ENCODE measurements at places on chromosomes 7 and 10. TPM values are rescaled to one million over a fixed set of nuclear protein-coding genes. Genes with fewer than 3 reads are reported as not detected.

DNA sequence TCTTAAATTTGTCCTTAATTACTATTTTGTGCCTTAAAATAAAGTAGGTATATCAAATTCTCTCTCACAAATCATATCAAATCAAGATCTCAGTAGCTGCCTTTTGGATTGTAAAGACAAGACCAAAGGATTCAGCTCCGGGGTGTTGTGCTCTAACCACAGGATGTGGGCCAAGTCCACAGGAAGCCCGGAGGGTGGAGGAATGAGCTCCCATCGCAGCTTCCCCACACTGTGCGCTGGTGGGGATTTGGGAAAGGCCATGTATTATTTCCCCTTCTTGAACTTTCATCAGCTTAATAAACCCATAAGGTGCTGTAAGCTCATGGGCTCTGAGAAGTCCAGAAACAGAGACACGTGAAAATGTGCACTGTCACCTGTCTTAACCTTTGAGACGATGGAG is 241.6 kb upstream of the TCERG1L start:
- DNase-seq = no peak

DNA sequence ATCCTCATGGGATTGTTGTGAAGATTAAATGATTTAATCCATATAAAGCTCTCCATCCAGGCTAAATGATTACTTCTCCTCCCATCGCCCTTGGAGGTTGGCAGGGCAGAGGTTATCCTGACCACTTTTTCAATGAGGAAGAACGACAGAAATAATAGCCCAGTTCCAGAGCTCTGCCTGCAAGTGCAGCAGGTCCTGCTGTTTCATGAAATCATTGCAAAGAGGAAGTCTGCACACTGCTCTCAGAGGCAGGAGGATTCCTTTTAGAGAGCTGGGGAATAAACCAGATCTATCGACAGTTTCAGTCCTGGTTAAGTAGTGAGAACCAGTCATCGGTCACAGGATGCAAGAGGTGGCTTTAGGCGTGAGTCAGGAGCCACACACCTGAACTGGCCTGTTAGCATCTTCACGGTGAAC is 25.0 kb upstream of the CDH23 start:
- no peak for DNase-seq

DNA sequence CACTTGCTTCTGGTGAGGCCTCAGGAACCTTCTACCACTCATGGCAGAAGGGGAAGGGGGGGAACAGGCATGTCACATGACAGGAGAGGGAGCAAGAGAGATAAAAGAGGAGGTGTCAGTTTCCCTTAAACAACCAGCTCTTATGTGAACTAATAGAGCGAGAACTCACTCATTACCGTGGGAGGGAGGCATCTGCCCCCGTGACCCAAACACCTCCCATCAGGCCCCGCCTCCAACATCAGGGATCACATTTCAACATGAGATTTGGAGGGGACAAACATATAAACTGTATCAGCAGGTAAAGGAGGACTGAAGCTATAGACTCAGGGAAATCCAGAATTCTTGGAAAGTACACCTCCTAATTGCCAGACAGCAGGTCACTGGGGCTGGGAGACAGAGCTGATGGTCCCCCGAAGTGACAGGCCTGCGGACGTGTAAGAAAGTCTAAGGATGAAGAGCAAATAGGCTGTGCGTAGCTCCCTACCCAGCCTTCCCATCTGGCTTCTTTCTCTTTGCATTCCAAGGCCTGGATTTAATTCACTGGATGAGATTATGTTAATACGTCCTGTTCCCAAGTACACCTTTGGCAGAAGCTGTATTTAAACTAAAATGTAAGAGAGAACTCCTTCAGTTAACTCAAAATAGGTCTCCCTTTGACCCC is 186.7 kb upstream of the LYZL2 start:
- no peak for DNase-seq

GRCh38 chr10:93458821-93459257 is 23.3 kb downstream of the MYOF start:
- peak; percentile 98 for DNase-seq

DNA sequence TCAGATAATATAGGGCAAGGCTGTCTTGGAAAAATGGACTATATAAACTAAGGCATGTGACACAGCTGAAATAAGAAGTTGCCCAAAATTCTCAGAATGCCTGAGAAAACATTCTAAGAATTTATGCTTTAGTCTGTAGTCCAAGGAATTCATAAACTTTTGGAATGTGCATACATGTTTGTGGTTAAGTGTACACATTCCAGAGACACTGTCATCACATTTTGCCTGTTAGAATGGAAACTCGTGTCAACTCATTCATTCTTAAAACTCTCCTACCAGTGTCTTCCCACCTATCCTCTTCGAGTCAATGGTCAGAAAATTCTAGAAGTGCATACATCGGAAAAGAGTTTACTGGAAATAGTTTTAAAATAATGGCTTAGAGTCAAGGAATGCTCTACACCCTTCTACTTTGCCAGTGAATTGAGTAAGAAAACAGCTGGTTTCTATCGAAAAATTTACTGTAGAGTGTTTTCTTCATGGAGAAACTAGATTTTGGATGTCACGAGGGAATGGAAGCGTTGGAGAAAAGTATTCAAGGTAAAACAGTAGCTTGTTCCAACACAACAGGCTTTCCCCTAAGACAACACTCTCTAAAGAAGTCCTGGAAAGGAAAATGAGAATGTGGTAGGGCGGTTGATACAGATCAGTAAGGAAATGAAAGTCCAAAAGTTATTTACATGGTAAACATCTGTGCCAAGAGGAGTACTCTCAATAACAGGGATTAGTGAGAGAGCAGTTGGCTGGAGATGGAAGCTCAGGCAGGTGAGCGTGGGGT is 1177.6 kb upstream of the C7orf33 start:
- DNase-seq = no peak

GRCh38 chr7:102944241-102944640 is 31.4 kb downstream of the LRRC17 start:
- DNase-seq = no peak

GRCh38 chr7:121178869-121179497 is 149.8 kb upstream of the WNT16 start:
- DNase-seq = no peak

DNA sequence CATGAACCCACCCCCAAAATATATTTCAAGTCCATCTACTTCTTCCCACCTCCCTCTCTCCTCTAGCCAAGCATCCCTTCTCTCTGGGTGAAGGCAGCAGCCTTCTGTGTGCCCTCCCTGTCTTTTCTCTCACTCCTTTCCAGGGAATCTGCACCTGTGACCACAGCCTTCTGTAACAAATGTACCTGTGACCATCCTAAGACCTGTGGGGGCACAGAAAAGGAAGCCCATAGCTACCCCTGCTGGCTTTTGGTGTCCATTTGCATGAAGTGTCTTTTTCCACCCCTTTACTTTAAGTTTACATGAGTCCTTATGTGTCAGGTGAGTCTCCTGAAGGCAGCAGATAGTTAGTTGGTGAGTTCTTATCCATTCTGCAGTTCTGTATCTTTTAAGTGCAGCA is 2.0 kb upstream of the TBXAS1 start:
- DNase-seq = no peak

- no peak for DNase-seq
Observed at GRCh38 chr10:106757521-106757920, 407.0 kb downstream of the SORCS1 start.

- DNase-seq = no peak
Observed at GRCh38 chr7:14018751-14019150, 29.3 kb upstream of the ETV1 start.

DNA sequence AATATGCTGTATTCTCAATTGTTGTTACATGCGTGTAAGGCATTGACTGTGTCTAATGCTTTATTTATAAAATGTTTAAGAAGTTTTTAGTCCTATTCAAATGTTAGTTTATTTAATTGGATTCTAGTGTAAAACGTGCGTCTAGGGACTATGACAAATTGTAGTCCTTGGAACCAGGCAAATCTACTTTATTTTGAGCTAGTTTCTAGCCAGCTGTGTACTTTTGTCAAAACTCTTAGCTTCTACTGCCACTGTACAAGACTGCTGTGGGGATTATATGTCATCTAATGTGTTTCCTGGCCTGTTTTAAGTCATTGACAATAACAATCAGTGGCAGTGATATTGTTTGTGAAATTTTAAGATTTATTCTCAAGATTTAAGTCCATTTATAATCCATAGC is 220.5 kb upstream of the SEMA3D start:
- DNase-seq = no peak

- no peak for DNase-seq
Observed at GRCh38 chr7:79822620-79823240, 311.9 kb upstream of the GNAI1 start.

GRCh38 chr10:109880886-109881768 is 42.2 kb downstream of the XPNPEP1 start:
- DNase-seq = no peak

DNA sequence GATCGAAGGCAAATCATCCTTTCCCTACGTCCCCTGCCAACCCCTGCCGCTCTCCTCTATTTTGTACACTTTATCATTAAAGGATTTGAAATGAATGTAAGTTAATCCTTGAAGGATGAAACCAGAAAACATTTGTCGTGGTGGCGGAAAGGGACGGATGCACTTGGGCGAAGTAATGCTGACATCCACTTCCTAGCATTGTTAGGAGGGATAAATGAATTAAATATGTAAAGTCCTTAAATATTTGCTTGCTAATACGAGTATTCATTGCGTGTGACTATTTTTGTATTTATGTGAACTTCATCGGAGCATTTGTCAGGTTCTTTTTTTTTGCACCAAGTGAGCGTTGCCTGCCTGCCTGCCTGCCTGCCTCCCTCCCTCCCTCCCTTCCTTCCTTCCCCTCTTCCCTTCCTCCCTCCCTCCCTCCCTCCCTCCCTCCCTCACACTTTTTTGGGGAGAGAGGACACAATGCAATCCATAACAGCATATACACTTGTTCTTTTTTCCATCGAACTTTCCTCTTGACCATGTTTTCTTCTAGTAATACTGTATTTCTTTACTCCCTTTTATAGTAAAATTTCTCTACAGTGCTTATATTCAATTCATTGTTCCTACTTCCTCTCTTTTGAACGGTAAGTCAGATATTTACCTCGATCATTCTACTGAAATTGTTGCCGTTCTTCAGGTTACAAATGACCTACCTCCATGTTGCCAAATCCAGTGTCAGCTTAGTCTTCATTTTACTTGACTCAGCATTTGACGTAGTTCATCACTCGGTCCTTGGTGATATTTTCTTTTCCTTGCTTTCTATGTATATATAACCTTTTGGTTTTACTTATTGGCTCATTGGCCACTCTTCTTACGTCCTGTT is 831 bp downstream of the CCDC7 start:
- peak; percentile 29 for DNase-seq

DNA sequence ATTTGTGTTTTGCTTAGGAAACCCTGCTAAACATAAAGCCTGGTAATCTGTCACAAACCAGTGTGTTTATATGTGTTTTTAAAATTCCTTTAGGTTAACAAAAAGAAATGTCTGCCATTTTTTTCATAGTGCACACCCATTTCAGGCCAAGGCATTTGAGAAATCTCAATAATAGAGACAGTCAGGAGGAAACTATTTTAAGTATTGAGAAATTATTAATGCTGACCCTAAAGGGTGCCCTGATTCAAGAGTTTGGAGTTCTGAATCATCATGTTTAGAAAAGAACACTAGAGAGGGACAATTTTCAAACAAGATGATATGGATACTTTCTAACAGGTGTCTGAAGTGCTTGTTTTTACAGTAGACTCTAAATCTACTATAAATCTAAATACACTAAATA is 28.7 kb downstream of the MALRD1 start:
- DNase-seq = no peak

DNA sequence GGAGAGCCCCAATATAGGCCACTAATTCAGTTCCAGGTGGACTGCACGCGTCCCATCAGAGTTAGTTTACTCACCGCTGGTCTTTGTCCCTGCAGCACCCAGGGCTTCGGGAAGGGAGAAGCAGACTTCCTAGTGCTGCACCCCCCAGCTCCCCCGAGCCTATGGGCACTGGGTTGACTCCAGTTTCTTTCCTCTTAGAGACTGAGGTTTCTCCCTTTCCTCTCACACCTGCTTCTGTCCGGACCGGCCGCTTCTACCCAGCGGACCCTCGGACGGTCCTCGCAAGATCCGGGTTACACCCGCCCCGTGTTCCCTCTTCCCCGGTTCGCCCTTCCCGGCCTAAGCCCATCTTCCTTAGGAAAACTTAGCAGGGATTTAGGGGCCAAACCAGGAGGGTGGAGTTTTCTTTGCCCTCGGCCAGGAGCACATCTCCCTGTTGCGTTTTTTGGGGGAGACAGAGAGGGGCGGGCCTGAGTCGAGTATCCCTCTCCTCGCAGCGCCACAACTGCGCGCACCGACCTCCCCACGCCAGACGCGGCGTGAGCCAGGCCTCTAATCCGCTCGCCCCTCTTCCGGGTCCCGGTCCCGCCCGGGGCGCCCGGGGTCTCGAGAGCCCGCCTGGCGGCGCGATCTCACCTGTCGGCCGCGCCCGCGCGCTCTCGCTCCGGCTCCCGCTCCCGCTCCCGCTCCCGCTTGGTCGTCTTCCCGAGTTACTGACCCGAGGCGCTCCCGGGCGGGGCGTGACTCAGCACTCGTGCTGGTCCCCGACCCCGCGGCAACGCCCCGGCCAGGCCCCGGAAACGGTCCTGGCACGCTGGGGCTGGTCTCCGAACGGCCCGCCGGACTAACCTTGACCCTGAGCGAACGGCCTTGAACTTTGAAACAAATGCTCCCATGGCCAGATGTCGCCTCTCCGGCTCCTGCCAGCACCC is at the start of gene AIFM2:
TSS of gene AIFM2 (minus strand) at position 728 of the 932 bp plus-strand sequence. CDS start 8,741 bp downstream, outside the sequence.
- DNase-seq = peak; percentile 38

DNA sequence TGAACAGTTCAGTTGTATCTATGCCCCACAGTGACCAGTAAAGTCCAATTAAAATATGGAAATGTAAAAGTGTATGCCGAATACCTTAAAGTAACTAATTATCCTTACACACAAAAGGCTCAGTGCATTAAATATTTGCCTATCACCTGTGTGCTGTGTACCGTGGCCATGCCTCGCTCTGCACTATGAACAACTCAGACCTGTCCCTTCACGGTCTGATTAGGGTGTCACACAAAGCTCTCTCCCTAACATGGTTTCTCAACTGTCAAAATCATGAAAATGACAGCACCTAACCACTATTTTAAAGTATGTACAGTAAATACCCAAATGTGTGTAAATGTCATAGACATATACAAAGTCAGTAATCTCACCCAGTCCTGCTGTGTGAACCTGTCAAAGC is 43.1 kb downstream of the STK17A start:
- no peak for DNase-seq

The FLNC gene
- total RNA-seq = 81.8 TPM

The FEZF1 gene
- total RNA-seq = not detected

The CHN2 gene
- 5.0 TPM for total RNA-seq

The TAS2R5 gene
- total RNA-seq = 0.85 TPM

The CYP2C9 gene
- total RNA-seq = not detected

The SYT15 gene
- total RNA-seq = 0.75 TPM

The RNF32 gene
- not detected for total RNA-seq

The FKBP6 gene
- total RNA-seq = not detected

The AP1S1 gene
- 93.3 TPM for total RNA-seq

The CTAGE4 gene
- 0.30 TPM for total RNA-seq

All from endothelial cell of umbilical vein (primary cell).